ENCODE measurements at places on chromosomes 1 and 21. TPM values are rescaled to one million over a fixed set of nuclear protein-coding genes. Genes with fewer than 3 reads are reported as not detected.

Gene RHBDL2
- not detected for total RNA-seq

Gene PLXNA2
- 38.3 TPM for total RNA-seq

Gene MXRA8
- 79.9 TPM for total RNA-seq

Gene HIVEP3
- 1.9 TPM for total RNA-seq

Gene PDE9A
- 10.6 TPM for total RNA-seq

Gene CEP104
- total RNA-seq, result 42.3 TPM

Gene NOTCH2
- total RNA-seq, result 79.8 TPM

Gene OR2T35
- not detected for total RNA-seq

Gene CC2D1B
- total RNA-seq, result 25.3 TPM

Gene TFAP2E
- total RNA-seq, result not detected

Gene LAMB3
- 11.6 TPM for total RNA-seq

Gene LCE3E
- total RNA-seq, result not detected

- ATAC-seq, result no peak
Observed at GRCh38 chr1:3292051-3292722, 162.3 kb upstream of the ARHGEF16 start.

GRCh38 chr1:235887676-235888075 is 21.0 kb upstream of the LYST start:
- ATAC-seq, result no peak

DNA sequence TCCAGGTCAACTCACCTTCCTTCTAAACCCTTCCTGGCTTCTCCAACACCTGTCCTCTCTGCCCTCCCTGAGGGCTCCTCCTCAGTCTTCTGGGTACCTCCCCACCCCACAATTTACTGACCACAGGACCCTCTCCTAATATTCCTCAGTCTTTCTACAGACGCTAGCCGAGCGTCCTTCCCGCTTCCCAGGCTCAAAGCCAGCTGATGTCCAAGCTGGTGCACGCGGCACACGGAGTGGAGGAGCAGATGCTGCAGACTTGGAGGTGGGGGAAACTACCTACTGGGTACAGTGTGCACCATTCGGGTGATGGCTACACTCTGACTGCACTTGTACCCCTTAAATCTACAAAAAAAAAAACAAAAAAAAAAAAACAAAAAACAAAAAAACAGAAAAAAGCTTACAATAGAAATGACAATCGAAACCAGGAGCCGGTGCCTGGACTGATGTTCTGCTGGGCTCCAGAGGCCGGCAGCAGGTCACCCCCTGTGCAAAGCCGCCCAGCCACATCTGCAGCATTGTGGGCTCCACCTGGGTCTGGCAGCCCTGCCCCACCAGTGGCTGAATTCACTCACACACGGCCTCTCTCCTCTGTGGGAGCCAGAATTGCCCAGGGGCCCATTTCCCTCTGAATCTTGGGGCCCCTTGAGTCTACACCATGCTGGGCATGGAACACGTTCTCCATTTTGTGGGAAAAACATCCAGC is 7.0 kb downstream of the TRIM11 start:
- ATAC-seq, result no peak

- ATAC-seq, result no peak
Observed at GRCh38 chr21:43370888-43371570, 55.9 kb downstream of the SIK1 start.

- ATAC-seq, result no peak
Observed at GRCh38 chr1:83961571-83962295, 37.2 kb downstream of the TTLL7 start.

GRCh38 chr21:44734026-44734745 is 22.8 kb upstream of the TSPEAR start:
- no peak for ATAC-seq

- no peak for ATAC-seq
Observed at GRCh38 chr1:1298861-1299685, 8.7 kb downstream of the ACAP3 start.

GRCh38 chr1:65213271-65214023 is 65.4 kb downstream of the AK4 start:
- ATAC-seq, result no peak

DNA sequence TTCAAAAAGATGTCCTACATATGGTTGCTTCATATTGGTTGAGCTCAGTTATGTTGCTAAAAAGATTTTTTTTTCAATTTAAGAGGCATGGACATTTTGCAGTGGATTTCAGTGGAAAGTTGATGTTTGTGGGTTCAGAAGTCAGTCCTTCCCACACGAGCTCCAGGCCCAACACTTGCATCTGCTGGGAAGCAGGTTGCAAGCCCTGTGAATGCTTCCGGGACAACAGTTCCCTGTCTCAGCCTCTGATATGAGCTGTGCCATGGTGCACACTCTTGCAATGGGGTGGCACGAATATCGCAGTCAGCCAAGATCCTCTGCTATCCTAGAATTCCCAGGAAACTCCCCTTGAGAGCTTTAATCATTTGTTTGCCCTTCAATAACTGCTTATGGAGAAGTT is 30.3 kb upstream of the ABCG1 start:
- ATAC-seq, result no peak

GRCh38 chr1:6635910-6636760 is 11.5 kb downstream of the THAP3 start:
- ATAC-seq, result no peak

GRCh38 chr1:59976194-59977074 is 49.9 kb upstream of the CYP2J2 start:
- no peak for ATAC-seq

Measured in gastroesophageal sphincter (tissue), 4 donors.